ENCODE measurements at places on chromosomes 3 and 15.

- DNase-seq = no peak
Observed at GRCh38 chr3:192366916-192367315, 360.4 kb downstream of the FGF12 start.

- no peak for DNase-seq
Observed at GRCh38 chr3:106317141-106318055, 448.6 kb upstream of the CBLB start.

DNA sequence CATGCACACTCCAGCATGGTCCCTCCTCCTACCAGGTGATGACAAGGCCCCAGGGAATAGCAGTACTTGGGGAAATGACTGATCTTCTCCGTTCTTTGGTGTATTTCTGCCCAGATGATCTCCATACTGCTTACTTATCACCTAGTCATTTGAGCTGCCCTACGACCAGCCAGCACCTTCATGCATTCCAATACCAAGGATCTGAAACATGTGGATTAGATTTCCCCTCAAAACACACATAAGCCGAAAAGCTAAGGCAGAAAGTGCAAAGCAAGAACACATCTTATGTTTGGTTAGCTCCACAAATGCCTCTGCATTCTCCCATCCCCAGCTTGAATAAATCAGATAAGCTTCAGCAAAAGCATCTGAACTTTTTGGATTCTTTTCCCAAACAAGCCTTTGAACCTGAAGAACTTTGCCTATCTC lies 64.8 kb upstream of the BCL6 start:
- no peak for DNase-seq

DNA sequence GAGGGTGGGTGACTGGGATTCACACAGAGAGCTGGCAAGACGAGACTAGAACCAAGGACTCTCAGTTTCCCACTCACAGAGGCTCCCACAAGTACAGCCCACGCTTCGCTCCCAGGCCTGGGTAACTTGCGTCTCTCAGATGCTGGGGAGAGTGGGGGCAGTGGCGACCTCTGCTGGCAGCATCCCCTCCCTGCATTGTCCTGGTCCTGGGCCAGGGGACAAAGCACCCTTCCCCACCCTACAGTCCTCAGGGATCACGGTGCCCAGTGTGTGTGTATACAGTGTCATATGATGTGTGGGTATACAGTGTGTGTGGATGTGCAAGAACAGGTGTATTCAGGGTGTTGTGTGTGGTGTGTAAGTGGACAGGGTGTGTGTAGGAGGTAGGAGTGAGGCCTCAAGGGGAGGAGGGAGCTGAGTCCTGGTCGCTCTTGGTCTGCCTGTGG lies 12.8 kb downstream of the VILL start:
- peak; percentile 63 for DNase-seq

DNA sequence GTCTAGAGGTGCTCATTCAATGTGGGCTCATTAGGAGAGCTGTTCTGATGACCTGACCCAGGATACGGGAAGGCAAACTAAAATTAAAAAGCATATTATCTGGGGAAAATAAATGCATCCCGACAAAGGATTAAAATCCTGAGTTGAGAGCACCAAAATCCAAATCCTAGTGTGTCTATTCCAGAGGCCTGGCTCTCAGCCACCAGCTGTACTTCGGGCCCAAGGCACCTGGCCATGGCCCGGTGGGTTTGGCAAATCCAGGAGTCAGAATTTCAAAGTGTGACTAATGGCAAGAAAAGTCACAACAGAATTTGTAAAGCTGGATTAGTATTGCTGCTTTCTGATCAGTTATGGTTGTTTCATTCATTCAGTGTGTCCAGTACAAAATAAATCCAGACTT lies 2.6 kb upstream of the LYSMD4 start:
- no peak for DNase-seq

DNA sequence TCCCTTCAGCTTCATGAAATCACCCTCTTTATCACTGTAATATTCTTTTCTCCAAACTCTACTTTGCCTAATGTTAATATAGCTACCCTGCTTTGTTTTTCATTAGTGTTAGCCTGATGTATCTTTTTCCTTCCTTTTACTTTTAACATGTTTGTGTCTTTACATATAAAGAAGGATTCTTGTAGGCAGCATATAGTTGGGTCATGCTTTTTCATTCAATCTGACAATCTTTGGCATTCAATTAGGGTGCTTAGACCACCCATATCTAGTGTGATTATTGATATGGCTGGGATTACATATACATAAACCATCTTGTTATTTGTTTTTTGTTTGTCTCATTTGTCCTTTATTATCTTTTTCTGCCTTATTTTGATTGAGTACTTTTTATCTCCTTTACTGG lies 34.9 kb upstream of the HEG1 start:
- DNase-seq = no peak

DNA sequence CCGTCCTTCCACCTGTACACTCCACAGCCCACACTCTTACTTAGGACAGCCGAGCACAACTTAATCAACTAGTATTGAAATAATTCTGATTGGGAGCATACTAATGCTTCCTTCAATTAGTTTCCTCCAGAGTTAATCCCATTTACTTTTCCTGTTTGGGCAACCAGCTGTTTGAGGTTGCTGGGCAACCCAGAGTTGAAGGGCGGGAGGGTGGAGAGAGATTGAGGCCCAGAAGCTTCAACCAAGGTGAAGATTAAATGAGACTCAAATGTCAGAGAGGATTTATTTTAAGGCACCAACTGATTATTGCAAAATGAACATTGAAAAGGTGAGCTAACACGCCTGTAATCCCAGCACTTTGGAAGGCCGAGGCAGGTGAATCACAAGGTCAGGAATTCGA lies 428.5 kb upstream of the SEMA6D start:
- no peak for DNase-seq

GRCh38 chr15:41950489-41950888 lies 21.9 kb downstream of the EHD4 start:
- DNase-seq = no peak

GRCh38 chr3:37726525-37727290 lies 135.0 kb upstream of the CTDSPL start:
- no peak for DNase-seq

Data from activated CD4-positive, alpha-beta T cell treated with anti-CD3 and anti-CD28 coated beads for 4 hours (primary cell).